ENCODE measurements at places on chromosomes 13 and 19.

GRCh38 chr13:40969169-40969901, 49.8 kb downstream of the ELF1 start:
- no peaks in the 10 kb centered on the region for H3K36me3 ChIP-seq
- no peak for DNase-seq
- H3K4me3 ChIP-seq = no peak overlapping the region
- no peaks in the 10 kb centered on the region for H3K27me3 ChIP-seq

- H3K4me1 ChIP-seq = no peaks in the 10 kb centered on the region
- H3K36me3 ChIP-seq = no peaks in the 10 kb centered on the region
- no peak for DNase-seq
- H3K4me3 ChIP-seq = no peak overlapping the region
Observed at GRCh38 chr13:47000165-47000564, 103.3 kb upstream of the HTR2A start.

DNA sequence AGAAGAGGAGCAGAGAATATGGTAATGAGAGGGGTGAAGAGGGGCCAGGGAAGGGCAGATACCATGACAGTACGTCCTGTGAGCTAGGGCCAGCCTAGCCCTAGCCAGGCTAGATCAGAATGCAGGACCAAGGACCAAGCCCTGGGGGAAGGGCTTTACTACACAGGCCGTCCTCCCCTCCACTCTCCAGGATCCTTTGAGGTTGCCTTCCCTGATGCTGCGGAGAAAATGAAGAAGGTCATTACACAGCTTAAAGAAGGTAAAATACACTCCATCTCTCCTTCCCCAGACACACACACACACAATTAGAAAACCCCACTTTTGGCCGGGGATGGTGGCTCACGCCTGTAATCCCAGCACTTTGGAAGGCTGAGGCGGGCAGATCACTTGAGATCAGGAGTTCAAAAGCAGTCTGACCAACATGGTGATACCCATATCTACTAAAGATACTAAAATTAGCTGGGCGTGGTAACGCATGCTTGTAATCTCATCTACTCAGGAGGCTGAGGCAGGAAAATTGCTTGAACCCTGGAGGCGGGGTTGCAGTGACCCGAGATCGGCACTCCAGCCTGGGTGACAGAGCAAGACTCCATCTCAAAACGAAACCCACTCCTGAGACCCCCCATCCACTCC, 8.5 kb downstream of the SPACA6 start:
- H3K4me3 ChIP-seq = no peak overlapping the region
- H3K36me3 ChIP-seq = no peaks in the 10 kb centered on the region
- no peaks in the 10 kb centered on the region for H3K4me1 ChIP-seq

- H3K4me3 ChIP-seq = no peak overlapping the region
- H3K4me1 ChIP-seq = no peaks in the 10 kb centered on the region
- DNase-seq = no peak
- H3K36me3 ChIP-seq = no peaks in the 10 kb centered on the region
Observed at GRCh38 chr13:20518660-20519100, 7.0 kb downstream of the CRYL1 start.

DNA sequence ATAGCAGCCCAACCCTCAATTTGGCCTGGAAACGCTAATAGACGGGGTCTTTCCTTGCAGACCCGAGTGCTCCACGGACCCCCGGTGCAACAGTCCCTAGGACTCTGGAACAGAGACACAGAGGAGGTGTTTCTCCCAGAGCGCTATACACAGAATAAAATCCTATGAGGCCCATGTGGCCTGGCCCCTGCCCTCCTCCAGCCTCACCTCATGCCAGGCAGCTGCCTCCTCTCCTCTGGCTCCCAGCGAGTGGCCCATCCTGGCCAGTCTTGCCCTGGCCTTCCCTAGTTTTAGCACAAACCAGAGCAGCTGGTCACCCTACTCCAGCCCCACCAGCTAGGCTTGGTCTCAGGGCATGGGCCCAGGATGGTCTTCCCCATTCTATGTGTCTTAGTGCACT, 20.3 kb downstream of the POP4 start:
- H3K27ac ChIP-seq = no peak overlapping the region
- H3K36me3 ChIP-seq = no peaks in the 10 kb centered on the region
- no peaks in the 10 kb centered on the region for H3K27me3 ChIP-seq
- no peak for DNase-seq

DNA sequence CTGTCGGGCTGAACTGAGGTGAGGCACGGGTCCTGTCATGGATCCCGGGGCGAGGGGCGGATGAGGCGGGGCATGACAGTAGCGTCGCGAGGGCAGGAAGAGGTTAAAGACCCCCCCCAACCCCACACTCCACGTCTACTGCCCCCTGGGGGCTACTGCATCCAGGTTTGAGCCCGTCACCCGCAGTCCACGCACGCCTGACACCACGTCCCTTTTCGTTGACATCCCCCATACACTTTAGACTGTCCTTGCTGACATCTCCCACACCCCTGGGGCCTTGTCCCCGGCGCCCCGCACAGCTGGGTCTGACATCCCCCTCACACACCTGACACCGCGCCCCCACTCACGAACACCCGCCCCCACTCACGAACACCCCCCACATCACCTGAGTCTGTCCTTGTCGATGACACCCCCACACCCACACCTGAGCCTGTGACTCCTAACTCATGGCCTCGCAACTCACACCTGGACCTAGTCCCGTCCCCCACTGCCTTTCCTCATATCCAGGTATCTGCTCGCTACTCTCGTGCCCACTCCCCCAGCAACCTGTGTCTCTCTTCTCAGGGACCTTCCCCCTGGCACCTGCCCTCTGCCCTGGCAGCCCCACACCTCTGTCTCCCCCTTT, 416 bp downstream of the SLC25A42 start:
- DNase-seq = no peak
- no peaks in the 10 kb centered on the region for H3K27me3 ChIP-seq
- peak overlapping the region; percentile 84 for H3K27ac ChIP-seq
- H3K4me3 ChIP-seq = peak overlapping the region; percentile 94

DNA sequence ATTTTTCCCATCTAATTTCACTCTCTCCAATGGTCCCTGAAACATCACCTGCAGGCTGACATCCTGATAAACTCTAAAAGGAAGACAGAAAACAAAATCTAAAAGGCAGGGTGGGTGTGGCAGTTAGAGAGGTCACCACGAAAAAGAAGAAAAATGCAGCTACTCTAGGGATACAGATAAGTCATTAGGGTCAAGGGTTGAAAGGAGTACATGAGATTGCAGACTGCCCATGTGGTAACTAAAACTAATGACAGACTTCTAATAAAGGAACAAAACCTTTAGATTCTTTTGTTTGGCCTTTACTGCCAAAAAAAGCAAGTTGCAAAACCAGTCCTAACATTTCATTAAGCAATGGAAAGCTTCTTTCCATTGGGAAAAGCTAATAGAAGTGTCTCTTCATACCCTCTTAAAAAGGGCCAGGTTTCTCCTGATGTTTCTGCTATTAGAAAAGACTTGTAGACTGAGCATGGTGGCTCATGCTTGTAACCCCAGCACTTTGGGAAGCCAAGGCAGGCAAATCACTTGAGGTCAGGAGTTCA, 31.0 kb downstream of the THSD1 start:
- no peaks in the 10 kb centered on the region for H3K36me3 ChIP-seq
- H3K27ac ChIP-seq = no peak overlapping the region

DNA sequence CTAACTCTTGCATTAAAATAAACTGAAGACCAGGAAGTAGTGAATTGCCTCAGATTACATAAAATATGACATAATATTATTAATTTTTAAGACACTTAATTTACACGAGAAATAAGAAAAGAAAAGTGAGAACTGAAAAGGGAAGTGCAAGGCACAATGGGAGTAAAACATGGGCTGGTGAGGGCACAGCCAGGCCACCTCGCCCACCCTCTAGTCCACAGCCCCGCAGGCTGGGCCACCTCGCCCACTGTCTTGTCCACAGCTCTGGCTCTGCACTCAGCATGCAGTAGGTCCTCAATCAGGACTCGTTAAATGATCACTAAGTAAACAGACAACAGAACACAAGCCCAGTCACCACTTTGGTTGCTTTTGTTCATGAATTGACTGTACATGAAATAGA, 67.8 kb upstream of the ARHGEF7 start:
- H3K36me3 ChIP-seq = no peaks in the 10 kb centered on the region
- no peak for DNase-seq
- no peak overlapping the region for H3K4me3 ChIP-seq
- no peaks in the 10 kb centered on the region for H3K27me3 ChIP-seq
- no peak overlapping the region for H3K27ac ChIP-seq

DNA sequence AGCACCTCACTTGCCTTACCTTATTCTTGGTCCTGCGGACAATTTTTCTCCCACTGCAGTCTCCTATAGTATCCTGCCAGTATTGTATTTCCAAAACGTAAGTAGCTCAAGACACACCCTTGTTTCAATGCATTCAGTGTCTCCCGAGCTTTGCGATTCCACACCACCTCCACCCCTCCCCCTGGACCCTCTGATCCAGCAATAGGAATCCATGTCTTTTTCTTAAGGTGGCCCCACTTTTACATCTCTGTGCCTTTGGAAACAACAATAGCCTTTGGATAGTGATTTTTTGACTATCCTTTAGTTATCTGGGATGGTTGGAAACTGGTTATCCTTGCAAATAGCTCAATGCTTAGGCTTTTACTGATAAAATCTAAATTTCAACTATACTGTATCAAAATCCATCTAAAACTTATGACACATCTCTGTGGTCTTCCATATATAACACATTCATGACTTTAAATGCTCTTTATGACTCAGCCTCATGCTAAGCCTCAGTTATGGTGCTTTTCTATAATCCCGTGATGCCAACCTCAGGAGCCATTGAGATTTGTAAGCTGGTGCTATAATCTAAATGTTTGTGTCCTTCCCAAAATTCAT, 27.1 kb downstream of the FAM216B start:
- no peaks in the 10 kb centered on the region for H3K4me1 ChIP-seq
- no peak for DNase-seq

DNA sequence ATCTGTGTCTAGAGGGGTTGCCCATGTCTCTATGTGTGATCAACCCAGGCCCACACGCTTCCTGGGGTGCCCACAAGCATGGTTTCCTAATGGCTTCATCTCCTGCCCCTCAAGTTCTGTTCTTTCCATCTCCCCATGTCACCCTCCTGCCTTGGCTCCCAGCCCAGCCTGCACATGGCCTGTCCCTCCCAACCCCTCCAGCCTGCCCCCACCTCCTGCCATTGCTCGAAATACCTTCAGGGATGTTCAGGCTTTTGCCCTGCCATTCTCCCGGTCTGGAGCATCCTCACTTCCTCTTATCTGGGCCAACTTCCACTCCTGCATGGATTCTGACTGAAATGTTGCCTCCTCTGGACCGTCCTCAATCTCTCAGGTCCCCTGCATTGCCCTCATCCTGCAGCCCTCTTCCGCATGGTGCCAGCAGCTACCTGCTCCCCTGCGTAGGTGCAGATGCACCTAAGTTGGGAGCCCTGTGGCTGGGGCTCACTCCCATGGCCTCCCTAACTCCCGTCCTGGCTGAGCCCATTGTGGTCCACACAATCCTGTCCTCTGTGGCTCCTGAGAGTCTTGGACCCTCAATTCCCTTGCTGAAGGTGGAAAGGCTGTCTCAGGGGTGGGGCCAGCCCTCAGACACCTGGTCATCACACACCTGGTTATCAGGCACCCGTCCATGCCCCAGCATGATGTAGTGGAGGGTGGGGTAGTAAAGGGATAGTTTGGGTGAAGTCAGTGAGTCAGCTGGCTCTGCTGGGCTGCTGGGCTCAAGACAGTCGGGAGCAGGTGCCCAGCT, 152.1 kb downstream of the URI1 start:
- H3K27ac ChIP-seq = no peak overlapping the region
- H3K4me3 ChIP-seq = no peak overlapping the region
- DNase-seq = no peak
- H3K4me1 ChIP-seq = no peaks in the 10 kb centered on the region

DNA sequence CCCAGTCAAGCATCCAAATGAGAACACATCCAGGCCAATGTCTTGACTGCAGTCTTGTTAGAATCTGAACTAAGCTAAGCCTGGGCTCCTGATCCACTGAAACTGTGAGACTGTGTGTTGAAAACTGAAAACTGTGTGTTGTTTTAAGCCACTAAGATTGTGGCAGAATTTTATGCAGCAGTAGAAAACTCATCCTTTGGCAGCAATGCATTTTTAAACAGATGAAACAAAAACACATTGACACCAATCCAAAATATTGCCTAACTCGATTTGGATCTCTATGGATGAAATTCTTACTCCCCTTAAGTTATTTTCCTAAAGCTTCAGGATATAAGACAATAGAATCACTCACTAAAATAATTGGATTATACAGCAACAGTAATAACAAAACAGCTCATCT, 202.3 kb upstream of the KLF12 start:
- no peaks in the 10 kb centered on the region for H3K4me1 ChIP-seq
- no peak overlapping the region for H3K4me3 ChIP-seq
- H3K27me3 ChIP-seq = no peaks in the 10 kb centered on the region
- no peaks in the 10 kb centered on the region for H3K36me3 ChIP-seq
- no peak overlapping the region for H3K27ac ChIP-seq

DNA sequence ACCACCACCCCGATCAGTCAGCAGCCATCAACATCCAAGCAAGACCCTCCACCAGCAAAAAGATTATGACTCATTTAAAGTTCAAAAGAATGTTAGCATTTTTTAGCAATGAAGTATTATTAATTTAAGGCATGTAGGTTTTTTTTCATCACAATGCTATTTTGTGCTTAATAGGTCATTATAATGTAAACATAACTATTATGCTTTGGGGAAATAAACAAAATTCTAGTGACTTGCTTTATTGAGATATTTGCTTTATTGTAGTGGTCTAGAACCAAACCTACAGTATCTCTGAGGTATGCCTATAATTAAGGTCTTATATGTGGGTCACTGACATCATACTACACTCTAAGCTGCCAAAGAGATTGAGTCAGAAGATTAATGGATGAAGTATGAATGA, 20.0 kb downstream of the KLF12 start:
- no peaks in the 10 kb centered on the region for H3K4me1 ChIP-seq
- H3K4me3 ChIP-seq = no peak overlapping the region
- no peaks in the 10 kb centered on the region for H3K36me3 ChIP-seq
- H3K27ac ChIP-seq = no peak overlapping the region
- no peaks in the 10 kb centered on the region for H3K27me3 ChIP-seq
- DNase-seq = no peak

DNA sequence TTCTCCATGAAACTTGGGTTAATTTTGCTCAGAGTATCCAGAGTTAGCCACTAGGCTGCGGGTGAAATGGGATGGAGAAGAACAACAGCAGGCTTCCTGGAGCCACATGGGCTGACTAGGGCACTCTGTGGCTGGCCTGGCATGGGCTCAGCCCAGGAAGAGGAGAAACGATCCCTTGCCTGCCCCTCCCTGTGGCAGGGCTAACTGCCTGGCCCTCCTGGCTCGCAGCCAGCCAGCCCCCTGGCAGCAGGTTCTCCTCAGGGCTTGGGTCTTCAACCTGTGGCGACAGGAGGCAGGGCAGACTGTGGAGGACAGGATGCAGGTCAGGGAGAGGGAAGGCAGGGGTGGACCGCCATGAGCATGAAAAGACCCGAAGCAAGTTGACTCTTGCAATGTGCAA, 78.7 kb upstream of the GPR183 start:
- no peak overlapping the region for H3K4me3 ChIP-seq
- H3K27ac ChIP-seq = no peak overlapping the region
- H3K27me3 ChIP-seq = no peaks in the 10 kb centered on the region
- no peak for DNase-seq
- H3K4me1 ChIP-seq = no peaks in the 10 kb centered on the region
- H3K36me3 ChIP-seq = no peaks in the 10 kb centered on the region

All from uterus (tissue), 4 donors.